ENCODE measurements at places on chromosomes 2 and 18. TPM values are rescaled to one million over a fixed set of nuclear protein-coding genes. Genes with fewer than 3 reads are reported as not detected.

DNA sequence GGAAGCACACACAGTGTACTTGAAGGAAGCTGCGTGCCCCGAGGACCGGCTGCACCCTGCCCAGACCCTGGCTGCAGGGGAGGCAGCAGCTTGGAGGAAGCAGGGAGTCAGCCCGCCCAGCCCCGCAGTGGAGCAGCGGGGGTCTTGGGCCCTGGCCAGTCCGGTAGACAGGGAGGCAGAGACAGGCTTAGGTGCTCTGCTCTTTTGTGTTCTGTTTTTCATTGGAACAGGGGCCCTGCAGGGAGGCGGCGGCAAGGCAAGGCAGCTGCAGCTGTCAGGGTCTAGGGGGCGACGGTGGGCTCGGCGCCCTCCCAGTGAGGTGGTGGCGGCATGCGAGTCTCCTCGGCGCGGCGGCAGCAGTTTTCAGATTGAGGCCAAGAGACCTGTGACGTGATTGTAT, 53.3 kb upstream of the TFCP2L1 start:
- no peak for DNase-seq

DNA sequence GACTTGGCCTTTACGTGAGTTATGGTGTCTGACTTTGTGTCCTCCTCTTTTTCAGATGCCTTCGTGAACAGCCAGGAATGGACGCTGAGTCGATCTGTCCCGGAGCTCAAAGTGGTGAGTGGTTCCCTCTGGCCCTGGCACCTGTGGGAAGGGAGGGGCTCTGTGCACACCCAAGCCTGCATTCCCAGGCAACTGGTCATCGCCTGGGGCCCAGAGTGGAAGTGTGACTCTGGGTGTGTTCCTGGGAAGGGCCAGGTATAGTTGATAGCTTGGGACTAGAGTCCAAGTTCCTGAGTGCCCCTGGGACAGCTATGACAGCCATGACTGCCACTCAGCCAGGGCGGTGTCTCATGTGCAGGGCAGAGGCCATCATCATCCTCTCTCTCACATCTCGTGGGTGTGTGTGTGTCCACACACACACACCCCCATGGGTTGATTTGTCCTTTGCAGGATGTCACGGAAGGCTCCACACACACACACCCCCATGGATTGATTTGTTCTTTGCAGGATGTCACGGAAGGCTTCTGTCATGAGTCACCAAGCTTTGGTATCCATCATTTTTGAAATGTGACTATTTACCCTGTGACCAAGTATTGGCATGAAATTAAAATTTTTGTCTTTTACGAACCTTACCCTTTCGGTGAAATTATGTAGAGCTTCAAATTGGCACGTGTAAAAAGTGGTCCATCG, 215.4 kb downstream of the AGAP1 start:
- no peak for DNase-seq

- no peak for DNase-seq
Measured at GRCh38 chr2:149877074-149877473, 289.5 kb upstream of the MMADHC start.

- no peak for DNase-seq
Measured at GRCh38 chr2:100782380-100782878, 37.5 kb upstream of the NPAS2 start.

GRCh38 chr2:3423492-3424170, 44.1 kb downstream of the TRAPPC12 start:
- DNase-seq: peak; percentile 27

DNA sequence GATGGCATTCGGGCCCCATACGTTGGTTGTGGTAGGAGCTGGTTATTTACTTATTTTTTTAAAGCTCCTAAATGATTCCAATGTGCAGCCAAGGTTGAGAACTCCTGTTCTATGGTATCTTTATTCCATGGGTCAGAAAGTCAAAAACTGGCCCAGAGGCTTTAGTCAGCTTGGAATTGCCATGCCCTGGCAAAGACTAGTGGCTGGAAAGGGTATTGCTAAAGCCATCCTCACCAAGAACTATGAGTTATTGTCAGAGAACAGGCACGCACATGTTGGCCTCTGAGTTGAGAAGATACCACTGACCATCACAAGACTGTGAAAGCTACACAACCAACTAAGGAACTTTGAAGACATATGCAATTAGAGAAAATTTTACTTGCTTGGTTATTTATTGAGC, 47.9 kb upstream of the ACMSD start:
- no peak for DNase-seq

DNA sequence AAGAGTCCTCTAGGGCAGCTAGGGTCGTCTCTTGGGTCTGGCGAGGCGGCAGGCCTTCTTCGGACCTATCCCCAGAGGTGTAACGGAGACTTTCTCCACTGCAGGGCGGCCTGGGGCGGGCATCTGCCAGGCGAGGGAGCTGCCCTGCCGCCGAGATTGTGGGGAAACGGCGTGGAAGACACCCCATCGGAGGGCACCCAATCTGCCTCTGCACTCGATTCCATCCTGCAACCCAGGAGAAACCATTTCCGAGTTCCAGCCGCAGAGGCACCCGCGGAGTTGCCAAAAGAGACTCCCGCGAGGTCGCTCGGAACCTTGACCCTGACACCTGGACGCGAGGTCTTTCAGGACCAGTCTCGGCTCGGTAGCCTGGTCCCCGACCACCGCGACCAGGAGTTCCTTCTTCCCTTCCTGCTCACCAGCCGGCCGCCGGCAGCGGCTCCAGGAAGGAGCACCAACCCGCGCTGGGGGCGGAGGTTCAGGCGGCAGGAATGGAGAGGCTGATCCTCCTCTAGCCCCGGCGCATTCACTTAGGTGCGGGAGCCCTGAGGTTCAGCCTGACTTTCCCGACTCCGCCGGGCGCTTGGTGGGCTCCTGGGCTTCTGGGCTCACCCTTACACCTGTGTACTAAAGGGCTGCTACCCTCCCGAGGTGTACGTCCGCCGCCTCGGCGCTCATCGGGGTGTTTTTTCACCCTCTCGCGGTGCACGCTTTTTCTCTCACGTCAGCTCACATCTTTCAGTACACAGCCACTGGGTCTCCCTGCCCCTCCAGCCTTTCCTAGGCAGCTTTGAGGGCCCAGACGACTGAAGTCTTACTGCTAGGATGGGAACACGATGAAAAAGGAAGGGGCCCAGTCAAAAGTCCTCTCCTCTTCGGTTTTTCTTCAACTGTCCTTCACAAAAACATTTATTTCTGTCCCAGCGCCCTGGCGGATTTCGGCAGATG, 8.1 kb downstream of the SIX2 start:
- DNase-seq: no peak

- DNase-seq: no peak
Measured at GRCh38 chr2:146270618-146271017, 1574.2 kb upstream of the ACVR2A start.

GRCh38 chr2:165957030-165957675, 3.6 kb upstream of the TTC21B start:
- DNase-seq: no peak

DNA sequence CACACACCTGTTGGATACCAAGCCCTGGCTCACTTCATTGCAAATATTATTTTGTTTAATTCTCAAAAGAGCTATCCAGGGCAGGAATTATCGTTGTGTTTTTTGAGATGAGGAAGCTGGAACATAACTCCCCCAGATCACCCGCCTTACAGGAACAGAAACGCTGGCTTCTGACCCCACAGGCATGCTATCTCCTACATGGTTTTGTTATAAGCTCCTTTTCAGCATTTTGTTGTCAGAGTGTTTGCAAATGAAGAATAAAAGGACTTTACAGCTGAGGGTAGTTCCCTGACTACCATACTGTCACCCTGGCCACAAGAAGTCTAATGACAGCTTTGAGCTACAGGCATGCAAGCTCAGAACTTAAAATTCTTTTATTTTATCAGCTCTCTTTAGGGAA, 62.0 kb upstream of the MRPS9 start:
- DNase-seq: no peak

DNA sequence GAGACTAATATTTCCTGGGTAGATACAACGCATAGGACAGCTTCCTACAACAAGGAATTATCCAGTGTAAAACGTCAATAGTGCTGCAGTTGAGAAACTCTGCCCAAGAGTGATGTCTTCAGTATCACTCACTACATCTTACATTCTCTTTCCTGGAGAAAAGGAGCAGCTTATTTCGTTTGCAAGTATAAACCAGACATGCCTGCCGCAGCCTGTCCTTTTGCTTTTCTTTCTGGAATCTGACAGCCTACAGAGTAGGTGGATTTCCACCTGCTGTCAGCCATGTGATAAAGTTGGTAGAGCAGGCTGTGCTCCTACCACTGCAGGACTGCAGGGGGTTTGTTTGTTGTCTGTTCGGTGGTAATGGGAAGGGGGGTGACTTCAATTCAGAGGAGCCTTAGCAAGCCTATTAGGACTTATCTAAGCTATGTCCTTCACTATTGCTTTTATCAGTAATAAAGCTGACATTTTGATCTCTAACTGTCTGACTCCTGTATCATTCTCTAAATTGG, 439.1 kb downstream of the GRB14 start:
- no peak for DNase-seq

DNA sequence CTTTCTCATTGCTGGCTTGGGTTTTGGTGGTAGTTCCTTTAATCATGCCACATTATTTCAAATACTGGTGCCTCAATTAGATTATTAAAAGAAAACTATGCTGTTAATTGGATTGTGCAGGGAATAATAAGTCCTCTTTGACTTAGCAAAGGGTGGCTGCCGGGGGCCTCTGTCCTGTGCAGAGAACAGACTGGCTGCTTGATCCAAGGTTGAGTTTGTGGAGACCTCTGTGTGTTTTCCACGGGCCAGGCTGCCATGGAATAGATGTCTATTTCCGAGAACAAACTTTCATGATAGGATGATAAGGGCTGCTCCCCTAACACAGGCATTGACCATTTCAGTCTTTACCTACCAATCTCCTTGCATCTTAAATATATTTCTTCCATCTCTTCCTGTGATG, 30.4 kb upstream of the OTOS start:
- DNase-seq: no peak

GALR1 gene
- not detected for polyA plus RNA-seq

SYT4 gene
- not detected for polyA plus RNA-seq

NCKAP1 gene
- polyA plus RNA-seq: not detected
